Prostate gland (tissue), 2 donors: ENCODE measurements at places on chromosomes 6 and 20. TPM values are rescaled to one million over a fixed set of nuclear protein-coding genes. Genes with fewer than 3 reads are reported as not detected.

Gene ZHX3
- 24.9 TPM for total RNA-seq

Gene SLC22A2
- not detected for total RNA-seq

DNA sequence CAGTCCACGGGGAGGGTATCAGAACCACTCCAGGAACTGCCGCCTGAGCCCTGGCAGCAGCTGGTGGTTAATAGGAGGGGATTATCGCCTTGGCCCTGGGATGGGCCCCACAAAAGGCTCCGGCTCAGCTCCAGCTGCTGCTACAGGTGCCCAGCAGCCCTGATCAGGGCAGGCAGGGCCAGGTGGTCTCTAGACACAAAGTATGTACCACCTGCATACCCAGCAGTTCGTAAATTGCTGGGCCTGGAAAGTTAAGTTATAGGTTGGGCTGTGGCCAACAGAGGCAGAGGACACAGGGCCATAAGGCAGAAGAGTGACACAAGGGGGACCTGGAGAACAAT, 35.1 kb downstream of the RRBP1 start:
- DNase-seq: no peak

Gene NKX2-2
- 0.14 TPM for total RNA-seq

Gene SOX4
- 44.1 TPM for total RNA-seq
